ENCODE measurements at places on chromosomes 6 and 20.

GRCh38 chr6:514396-514978, 122.9 kb downstream of the IRF4 start:
- peaks cover 9% of the 10 kb centered on the region for H3K4me1 ChIP-seq
- H3K27me3 ChIP-seq = no peaks in the 10 kb centered on the region
- no peak overlapping the region for H3K4me3 ChIP-seq
- H3K36me3 ChIP-seq = no peaks in the 10 kb centered on the region

DNA sequence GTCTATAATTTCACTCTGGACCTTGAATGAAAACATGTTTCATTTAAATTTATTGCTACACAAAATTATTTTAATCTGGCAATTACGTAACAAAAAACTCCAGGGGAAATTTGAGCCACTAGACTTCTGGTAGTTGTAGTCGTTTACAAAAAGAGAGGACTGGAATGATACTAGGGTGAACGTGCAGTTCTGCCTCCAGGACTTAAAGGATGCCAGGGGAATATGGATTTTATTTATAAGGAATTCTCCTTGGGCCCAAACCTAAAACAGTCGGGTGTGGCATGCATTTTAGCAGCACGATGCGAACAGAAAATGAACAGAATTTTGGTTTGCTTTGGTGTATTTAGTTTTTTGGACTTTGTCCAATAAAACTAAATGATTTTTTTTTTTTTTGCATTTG, 76.9 kb downstream of the PRL start:
- no peak for DNase-seq
- no peak overlapping the region for H3K27ac ChIP-seq
- no peak overlapping the region for H3K4me3 ChIP-seq
- peaks cover 6% of the 10 kb centered on the region for H3K4me1 ChIP-seq

- H3K27ac ChIP-seq = no peak overlapping the region
- no peaks in the 10 kb centered on the region for H3K4me1 ChIP-seq
- H3K27me3 ChIP-seq = no peaks in the 10 kb centered on the region
- H3K36me3 ChIP-seq = no peaks in the 10 kb centered on the region
- H3K4me3 ChIP-seq = no peak overlapping the region
These were observed 27.1 kb downstream of the NCOA6 start for GRCh38 chr20:34798328-34798727.

DNA sequence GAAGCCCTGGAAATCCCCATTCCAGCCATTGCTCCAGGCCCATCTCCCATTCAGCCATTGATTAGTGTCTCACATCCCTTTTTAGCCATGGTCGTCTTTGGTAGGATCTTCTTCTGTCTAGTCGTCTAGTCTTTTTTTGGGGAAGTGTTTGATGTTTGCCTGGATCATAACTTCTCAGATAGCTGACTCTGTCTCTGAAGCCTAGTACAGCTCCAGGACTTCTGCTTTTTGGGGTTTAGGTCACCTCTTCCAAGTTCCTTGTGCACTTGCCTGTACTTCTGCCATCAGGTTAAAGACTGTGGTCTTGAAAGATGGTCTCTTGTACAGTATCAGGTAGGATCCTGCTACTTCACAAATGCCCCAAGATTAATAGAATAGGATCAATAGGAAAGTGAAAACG, 553.5 kb downstream of the PKHD1 start:
- no peaks in the 10 kb centered on the region for H3K27me3 ChIP-seq
- H3K36me3 ChIP-seq = no peaks in the 10 kb centered on the region
- H3K4me3 ChIP-seq = no peak overlapping the region
- DNase-seq = no peak

DNA sequence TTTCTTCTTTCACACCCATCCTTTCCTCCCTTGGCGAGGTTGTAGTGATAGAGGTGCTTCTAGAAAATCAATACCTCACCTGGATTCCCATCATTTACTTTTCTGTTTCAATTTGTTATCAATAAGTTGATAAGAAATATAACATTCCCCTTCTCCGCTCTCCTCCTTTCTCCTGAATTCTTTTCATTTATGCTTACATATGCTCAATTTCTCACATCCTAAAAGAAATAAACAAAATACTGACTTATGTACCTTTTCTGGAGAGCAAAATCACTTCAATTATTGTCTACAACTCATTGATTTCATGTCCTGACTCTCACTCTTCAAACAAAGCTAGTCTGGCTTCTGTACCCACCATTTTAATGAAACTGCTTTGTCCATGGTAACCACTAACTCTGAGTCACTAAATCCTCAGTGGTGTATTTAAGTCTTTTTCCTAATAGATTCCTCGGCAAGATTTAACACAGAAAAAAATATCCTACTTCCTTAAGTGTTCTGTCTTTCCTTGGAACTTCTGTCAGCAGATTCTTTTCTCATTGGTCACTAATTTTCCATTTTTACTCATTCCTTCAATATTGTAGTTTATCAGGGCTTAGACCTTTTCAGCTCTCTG, 289.6 kb downstream of the RFPL4B start:
- no peak overlapping the region for H3K4me3 ChIP-seq
- H3K4me1 ChIP-seq = no peaks in the 10 kb centered on the region
- H3K36me3 ChIP-seq = no peaks in the 10 kb centered on the region

GRCh38 chr6:70285201-70285600, 17.7 kb downstream of the COL9A1 start:
- H3K27me3 ChIP-seq = peaks cover 29% of the 10 kb centered on the region
- H3K4me3 ChIP-seq = no peak overlapping the region
- H3K27ac ChIP-seq = no peak overlapping the region
- no peak for DNase-seq

- no peaks in the 10 kb centered on the region for H3K36me3 ChIP-seq
- H3K27me3 ChIP-seq = no peaks in the 10 kb centered on the region
- H3K4me3 ChIP-seq = no peak overlapping the region
- no peak for DNase-seq
- H3K4me1 ChIP-seq = no peaks in the 10 kb centered on the region
These were observed 20.8 kb upstream of the GMDS start for GRCh38 chr6:2266031-2266795.

- peaks cover 2% of the 10 kb centered on the region for H3K36me3 ChIP-seq
- no peaks in the 10 kb centered on the region for H3K27me3 ChIP-seq
- no peak for DNase-seq
- peaks cover 4% of the 10 kb centered on the region for H3K4me1 ChIP-seq
- no peak overlapping the region for H3K4me3 ChIP-seq
These were observed 10.3 kb downstream of the SLC2A4RG start for GRCh38 chr20:63749597-63750508.

DNA sequence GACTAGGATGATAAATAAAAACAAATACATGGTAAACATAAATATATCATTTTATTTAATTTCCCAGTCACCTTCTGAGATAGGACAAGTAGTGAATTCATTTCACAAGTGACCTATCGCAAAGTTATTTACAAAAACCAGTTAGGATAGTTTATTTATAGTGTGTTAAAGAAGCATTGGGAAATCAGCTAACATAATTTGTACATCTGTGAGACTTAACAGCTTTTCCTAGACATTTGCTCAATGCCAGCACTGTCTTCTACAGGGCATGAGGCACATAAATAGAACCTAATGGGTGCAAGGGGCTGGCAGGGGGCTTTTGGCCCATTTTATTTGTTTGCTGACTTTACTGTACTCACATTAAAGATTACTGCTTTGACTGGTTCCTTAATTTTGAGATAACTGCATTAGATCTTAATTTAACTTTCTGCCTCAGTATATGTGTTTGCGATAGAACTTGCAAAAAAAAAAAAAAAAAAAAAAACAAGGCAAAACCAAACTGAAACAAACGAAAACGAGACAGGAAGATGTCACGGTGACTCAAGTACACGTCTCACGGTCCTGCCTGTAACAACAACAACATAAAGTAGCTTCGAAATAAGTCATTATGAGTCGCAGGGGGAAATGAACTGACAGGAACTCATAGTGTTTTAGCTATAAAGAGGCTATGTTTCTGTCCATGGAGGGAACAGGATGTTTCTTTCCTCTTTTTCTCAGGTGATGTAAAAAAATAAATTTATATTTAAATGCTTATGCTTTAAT, 133.7 kb upstream of the GMDS start:
- H3K4me3 ChIP-seq = no peak overlapping the region
- H3K36me3 ChIP-seq = no peaks in the 10 kb centered on the region
- H3K4me1 ChIP-seq = no peaks in the 10 kb centered on the region
- no peak overlapping the region for H3K27ac ChIP-seq

DNA sequence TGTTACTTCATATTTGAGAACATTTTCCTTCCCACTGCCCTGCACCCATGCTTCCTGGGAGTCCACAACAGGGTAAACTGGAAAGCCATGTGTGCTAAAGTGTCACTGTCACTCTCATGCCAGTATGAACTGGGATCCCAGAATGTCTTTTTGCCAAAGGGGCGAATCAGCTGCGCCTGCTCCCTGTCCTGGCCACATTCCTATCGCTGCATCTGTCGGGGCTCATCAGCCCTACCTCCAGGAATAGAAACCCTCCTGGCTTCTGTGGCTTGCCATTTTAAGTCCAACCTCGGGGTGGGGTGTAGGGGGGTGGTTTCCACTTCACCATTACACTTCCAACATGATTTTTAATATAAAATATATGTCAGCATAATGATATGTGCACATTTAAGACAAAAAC, 933 bp downstream of the KLHL31 start:
- H3K4me3 ChIP-seq = no peak overlapping the region
- no peaks in the 10 kb centered on the region for H3K36me3 ChIP-seq
- DNase-seq = no peak

GRCh38 chr6:138507977-138508675, 8.8 kb upstream of the NHSL1 start:
- no peaks in the 10 kb centered on the region for H3K36me3 ChIP-seq
- no peak for DNase-seq
- no peak overlapping the region for H3K4me3 ChIP-seq

GRCh38 chr6:38678178-38678760, 24.7 kb downstream of the GLO1 start:
- H3K36me3 ChIP-seq = peaks cover 7% of the 10 kb centered on the region
- DNase-seq = no peak
- no peaks in the 10 kb centered on the region for H3K4me1 ChIP-seq

DNA sequence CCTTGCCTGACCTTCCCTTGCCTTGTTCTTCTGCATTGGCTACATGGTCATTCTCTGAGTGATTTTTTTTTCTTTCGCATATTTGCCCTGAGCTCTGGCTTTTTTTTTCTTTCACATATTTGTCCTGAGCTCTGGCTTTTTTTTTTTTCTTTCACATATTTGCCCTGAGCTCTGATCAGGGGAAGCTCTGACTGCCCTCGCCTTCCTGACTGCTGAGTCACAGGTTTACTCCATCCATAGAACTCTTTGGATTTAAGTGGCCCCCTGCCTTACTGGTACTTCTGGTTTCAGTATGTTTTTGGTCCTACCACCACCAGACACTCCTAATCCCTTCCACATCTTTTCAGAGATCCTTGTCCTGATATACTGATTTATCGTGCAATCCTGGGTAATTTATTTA, 201.1 kb downstream of the OGFRL1 start:
- H3K27me3 ChIP-seq = no peaks in the 10 kb centered on the region
- DNase-seq = no peak
- no peak overlapping the region for H3K4me3 ChIP-seq
- H3K36me3 ChIP-seq = no peaks in the 10 kb centered on the region

DNA sequence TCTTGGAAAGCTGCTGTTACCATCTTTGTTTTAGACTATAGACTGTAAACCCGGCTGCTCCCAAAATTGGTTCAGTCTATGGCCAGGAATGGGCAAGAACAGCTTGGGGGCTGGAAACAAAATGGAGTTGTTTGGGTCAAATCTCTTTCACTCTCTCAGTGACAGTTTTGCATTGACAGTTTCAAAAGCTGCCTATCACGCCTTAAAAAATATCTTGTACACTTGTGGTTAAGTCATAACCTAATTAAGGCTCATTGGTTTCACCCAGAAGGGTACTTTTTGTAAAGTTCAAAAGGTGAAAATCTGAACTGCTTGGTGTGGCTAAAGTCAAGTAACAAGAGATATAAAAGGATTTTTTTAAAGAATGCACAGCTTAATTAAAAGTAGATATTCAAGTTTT, 76.1 kb upstream of the PRL start:
- DNase-seq = no peak
- H3K36me3 ChIP-seq = no peaks in the 10 kb centered on the region
- no peak overlapping the region for H3K27ac ChIP-seq
- no peak overlapping the region for H3K4me3 ChIP-seq
- no peaks in the 10 kb centered on the region for H3K4me1 ChIP-seq

- no peak for DNase-seq
- peak overlapping the region; percentile 85 for H3K4me3 ChIP-seq
- no peaks in the 10 kb centered on the region for H3K27me3 ChIP-seq
- H3K27ac ChIP-seq = peak overlapping the region; percentile 18
These were observed 1.8 kb downstream of the NFKBIE start for GRCh38 chr6:44263354-44264100.

DNA sequence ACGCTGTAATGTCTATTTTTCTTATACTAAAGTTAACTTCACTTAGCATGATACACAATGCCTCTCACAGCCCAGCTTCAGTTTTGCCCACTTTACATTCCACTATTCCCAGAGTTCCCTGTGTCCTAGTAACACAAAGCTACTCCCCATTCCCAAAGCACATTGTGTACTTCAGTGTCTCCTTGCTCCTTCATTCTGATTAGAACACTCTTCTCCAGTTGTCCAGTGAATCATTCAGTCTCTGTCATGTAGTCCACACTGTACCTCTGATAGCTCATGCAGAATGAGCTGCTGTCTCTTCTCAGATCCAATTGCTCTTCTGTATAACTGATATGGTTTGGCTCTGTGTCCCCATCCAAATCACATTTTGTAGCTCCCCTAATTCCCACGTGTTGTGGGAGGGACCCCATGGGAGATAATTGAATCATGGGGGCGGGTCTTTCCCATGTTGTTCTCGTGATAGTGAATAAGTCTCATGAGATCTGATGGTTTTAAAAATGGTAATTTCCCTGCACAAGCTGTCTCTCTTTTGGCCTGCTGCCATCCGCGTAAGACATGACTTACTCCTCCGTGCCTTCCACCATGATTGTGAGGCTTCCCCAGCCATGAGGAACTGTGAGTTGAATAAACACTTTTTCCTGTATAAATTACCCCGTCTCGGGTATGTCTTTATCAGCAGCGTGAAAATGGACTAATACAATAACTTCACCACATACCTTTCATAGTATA, 2.1 kb upstream of the TMX4 start:
- H3K27ac ChIP-seq = no peak overlapping the region
- no peaks in the 10 kb centered on the region for H3K27me3 ChIP-seq
- no peak for DNase-seq
- no peak overlapping the region for H3K4me3 ChIP-seq
- no peaks in the 10 kb centered on the region for H3K36me3 ChIP-seq

- H3K4me3 ChIP-seq = peak overlapping the region; percentile 97
- peak; percentile 81 for DNase-seq
- peaks cover 12% of the 10 kb centered on the region for H3K4me1 ChIP-seq
- peak overlapping the region; percentile 78 for H3K27ac ChIP-seq
- H3K36me3 ChIP-seq = no peaks in the 10 kb centered on the region
These were observed 394 bp downstream of the AKAP12 start for GRCh38 chr6:151240036-151240685.

- no peak overlapping the region for H3K27ac ChIP-seq
- H3K4me1 ChIP-seq = peaks cover 4% of the 10 kb centered on the region
- no peaks in the 10 kb centered on the region for H3K27me3 ChIP-seq
- no peaks in the 10 kb centered on the region for H3K36me3 ChIP-seq
- no peak overlapping the region for H3K4me3 ChIP-seq
- peak; percentile 47 for DNase-seq
These were observed 33.8 kb upstream of the ECI2 start for GRCh38 chr6:4169028-4169789.
